ENCODE measurements at places on chromosomes 7 and 10.
A peak's percentile ranks its signal among the peaks of the same experiment; 100 is the strongest.

DNA sequence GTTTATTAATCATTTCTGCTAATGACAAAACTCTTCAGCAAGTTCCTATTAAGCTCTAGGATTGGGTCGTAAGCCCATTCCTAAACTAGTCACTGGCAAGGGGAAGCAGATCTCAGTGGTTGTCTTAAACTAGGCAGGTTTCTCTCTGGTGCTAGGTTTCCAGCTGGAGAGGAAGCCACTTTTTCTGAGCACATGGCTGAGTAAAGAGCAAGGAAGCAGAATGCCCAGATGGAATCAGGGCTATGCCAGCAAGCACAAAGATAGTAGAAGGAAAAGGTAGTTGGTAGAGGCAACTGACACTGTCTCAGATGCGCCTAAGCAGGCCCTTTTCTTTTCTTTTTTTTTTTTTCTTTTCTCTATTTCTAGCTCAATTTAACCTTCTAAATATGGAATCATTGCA, 224.9 kb downstream of the EXOC4 start:
- DNase-seq, result no peak

- DNase-seq, result no peak
Measured at GRCh38 chr10:112243713-112244112, 39.5 kb upstream of the TECTB start.

DNA sequence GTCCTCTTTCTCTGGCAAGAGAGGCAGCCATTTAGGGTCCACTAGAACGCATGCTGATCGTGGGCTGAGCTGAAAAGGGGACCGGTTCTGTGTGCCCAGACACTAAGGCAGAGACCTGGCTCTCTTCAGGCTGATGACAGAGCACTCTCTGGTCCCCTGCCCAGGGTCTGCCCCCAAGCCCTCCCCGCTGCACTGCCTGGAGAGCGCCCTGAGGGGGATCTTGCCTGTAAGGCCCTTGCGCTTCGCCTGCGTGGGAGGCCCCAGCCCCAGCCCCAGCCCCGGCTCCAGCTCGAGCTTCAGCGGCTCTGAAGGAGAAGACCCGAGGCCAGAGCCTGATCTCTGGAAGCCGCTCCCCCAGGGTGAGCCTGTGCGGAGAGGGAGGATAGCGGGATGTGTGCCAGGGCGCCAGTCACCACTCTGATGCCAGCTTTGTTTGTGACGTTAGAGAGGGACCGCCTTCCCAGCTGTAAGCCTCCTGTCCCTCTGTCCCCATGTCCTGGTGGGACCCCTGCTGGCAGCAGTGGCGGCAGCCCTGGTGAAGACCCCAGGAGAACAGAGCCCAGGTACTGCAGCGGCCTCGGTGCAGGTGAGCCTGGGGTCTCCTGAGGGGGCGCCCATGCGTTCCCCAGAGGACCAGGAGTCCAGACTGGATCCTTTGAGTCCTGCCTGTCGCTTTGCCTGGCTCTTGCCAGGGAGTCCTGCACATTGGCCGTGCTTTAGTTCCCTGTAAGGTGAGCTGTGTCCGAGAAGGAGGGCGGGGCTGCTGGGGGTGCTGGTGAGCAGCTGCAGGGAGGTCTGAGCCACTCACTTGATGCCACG, 43.2 kb downstream of the ZNF467 start:
- no peak for DNase-seq

GRCh38 chr10:30747633-30748032, 118.1 kb upstream of the LYZL2 start:
- no peak for DNase-seq

- DNase-seq, result no peak
Measured at GRCh38 chr10:75079436-75080083, 31.9 kb upstream of the SAMD8 start.

DNA sequence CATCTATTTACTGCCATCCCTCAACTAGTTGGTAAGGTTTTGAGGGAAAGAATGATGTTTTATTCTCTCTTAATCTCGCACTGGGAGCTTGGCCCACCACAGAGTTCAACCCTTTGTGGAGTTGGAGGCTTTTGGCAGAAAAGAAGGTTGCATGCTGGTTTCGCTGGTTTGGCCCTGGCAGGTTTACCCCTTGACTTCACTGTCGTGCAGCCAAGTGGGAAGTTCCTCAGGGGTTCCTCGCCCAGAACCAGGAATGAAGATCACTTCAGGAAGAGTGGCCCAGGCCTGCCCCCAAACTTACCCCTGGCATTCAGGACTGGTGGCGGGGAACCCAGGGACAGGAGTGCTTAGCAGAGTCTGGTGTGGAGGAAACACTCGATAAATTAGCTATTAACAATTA, 103.1 kb upstream of the LYZL2 start:
- DNase-seq, result no peak

DNA sequence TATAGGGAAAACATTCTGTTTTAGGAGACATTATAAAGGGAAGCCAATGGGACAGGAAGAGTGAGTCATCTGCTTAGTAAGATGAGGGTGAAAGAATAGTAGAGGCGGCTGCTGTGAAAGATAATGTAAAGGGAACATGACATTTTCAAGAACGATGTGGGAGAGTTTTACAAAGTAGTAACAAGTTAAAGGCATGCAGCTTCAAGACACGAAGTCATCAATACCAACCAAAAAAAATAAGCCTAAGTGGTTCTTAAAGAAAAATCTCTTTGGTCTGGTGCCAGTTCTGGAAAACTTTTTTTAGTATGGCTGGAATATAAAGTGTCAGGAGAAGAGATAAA, 6.1 kb downstream of the GSTO1 start:
- no peak for DNase-seq

- DNase-seq, result no peak
Measured at GRCh38 chr10:107059068-107059804, 105.3 kb downstream of the SORCS1 start.

- no peak for DNase-seq
Measured at GRCh38 chr10:76436401-76436811, 1005.0 kb downstream of the LRMDA start.

GRCh38 chr7:138608275-138608674, 92.9 kb downstream of the SVOPL start:
- DNase-seq, result peak; percentile 14

DNA sequence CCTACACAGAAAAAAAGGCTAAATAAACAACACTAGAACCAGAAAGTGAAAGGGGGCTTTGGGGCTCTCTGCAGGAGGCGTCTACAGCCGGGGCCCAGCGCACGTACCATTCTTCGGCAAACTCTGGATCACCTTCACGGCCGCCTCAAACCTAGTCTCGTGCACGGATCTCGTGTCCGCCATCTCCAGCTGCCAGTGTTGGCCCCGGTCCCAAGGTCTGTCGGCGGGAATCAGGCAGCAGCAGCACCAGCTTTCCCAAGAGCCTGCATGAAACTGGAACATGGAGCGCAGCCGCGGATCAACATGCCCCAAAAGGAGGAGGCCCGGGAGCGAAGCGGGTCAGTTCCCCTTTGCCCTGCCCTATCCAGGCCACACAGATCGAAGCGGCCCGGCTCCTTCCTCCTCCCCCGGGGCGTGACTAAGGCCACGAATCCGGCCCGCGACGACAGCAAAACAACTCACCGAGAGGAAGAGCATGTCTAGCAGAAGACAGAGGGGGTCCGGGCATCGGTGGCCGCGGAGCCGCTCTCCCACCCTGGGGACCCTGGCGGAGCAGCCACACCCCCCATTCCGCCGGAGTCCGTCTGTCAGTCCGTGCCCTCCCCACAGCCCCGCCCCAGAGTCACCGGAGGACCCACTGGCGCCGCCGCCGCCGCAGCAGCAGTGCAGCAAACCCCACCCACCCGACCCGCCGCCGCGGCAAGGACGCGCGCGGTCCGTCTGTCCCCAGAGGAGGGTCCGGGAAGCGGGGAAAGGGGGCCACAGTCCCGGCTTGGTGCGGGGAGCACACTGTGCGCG, at the start of gene ACBD5:
TSS of gene ACBD5 (minus strand) at position 586 of the 798 bp plus-strand sequence. CDS start at position 477, 109 bp downstream.
- peak; percentile 80 for DNase-seq

GRCh38 chr10:96832721-96833219, 672 bp downstream of the LCOR start:
- DNase-seq, result peak; percentile 84

DNA sequence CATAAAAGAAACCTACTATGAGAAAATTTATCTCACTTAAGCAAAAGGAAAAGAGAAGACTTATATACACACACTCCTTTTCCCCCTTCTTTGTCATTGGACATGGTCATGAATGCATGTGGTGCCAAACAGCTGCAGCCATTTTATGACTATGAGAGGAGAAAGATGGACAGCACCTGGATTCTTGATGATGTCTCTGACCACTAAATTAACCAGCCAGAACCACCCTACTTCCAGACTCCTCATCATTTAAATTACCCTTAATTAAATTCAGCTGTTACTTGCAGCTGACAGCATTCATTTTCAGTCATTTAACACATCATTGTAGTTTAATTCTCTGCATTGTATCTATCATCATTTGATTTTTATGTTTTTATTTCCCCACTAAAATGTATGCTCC, 379.0 kb upstream of the HPS1 start:
- DNase-seq, result no peak

GRCh38 chr7:73359306-73359705, 31.3 kb downstream of the FKBP6 start:
- no peak for DNase-seq

DNA sequence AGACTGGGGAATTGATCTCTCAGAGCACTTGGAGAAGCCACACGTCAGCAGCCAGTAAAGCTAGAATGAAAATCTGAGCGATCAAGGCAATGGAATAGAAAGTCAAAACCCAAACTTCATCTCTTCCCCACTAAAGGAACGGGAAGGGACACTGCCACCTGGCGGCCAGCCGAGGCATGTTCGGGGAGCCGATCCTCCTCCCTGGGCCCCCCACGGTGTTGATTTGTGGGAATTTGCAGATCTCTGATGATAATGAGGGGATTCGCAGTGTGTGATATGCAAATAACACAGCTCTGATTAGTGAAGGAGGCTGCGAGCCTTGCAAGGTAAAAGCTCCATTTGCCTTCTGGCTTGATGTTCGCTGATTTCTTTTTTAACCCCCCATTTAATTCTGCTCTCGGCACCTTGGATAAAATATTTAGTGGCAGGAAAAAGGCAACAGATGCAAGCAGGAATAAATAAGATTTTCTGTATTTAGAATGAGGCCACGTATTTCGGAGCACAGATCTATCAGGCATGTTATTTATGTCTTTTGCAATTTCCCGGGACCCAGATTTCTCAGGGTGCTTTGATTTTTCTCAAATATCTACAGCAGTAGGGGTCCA, 258.6 kb downstream of the PAXIP1 start:
- no peak for DNase-seq

- DNase-seq, result no peak
Measured at GRCh38 chr7:131764143-131764775, 207.8 kb upstream of the PODXL start.

- no peak for DNase-seq
Measured at GRCh38 chr10:123272171-123272570, 118.0 kb downstream of the BUB3 start.

GRCh38 chr7:26863518-26864308, 677 bp downstream of the SKAP2 start:
- peak; percentile 24 for DNase-seq

DNA sequence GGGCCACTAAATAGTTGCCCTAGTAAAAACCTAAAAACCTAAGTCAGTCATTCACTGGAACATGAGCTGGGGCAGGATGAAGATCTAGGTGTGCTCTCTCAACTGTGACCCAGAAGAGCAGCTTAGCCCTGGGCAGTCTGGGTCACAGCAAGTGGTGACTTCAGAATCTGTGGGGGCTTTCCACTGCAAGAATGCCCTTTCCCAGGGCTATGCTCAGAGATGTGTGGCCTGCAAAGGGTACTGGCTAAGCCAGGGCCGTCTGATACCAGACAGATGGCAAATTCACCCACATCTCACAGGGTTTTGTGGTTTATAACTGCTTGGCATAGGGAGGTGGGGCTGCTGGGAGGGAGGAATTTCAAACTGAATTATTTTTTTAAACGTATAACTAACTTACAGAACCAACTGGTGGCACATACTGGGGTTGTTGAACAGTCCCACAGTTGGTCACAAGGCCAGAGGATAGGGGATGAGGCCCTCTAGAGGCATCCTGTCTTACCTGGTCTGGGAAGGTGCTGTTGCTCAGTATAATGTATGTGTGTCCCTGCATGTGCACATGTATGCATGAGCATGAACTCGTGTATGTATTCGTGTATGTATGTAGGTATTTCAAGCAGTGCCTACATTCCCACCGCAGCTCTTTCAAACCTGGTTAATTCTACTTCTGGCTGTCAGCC, 63.2 kb downstream of the PRPF18 start:
- DNase-seq, result no peak

DNA sequence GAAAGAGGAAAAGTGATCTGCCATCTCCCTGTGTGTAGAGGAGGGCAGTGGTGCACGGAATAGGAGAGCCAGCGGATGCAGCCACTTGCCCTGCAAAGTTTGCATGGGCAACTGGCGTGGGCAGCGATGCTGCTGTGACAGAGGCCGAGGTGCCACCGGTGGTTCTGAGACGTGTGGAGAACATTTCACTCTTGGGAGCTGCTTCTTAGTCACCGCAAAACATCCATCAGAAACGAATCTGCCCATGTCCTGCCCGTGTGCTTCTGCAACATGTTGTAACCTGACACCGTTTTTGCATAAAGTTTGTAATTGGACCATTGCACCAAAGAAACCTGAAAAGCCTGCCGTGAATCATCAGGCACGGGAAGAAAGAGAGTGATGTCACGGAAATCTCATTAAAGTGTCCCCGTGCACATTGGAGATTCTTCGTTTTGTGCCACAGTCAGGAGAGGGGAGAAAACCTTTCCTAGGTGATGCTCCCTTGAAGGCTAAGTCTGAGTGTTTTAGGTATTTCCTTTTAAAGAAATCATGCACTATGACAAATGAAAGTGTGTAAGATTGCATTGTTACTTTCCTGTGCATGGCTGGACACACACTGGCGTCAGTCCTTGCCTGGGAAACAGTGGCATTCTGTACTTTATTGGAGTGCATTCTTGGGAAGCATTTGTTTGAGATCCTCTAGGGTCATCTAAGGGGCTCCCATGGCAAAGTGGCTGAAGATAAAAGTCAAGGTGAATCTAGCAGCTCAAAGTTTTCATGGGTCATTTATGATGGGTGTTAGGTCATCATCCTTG, 302.6 kb downstream of the KLF6 start:
- DNase-seq, result no peak

GRCh38 chr7:2670720-2671391, 17.1 kb upstream of the AMZ1 start:
- DNase-seq, result peak; percentile 57

- no peak for DNase-seq
Measured at GRCh38 chr10:133124357-133125211, 35.4 kb upstream of the KNDC1 start.

GRCh38 chr10:51048792-51049191, 25.5 kb upstream of the PRKG1 start:
- no peak for DNase-seq

Data from stimulated activated naive B cell treated with anti-CD40 and anti-IgM and Interleukin-4, amounts not matched to agents 10 μg/mL and 1 μg/mL and 100 μg/mL, for 72 hours (primary cell).